ENCODE measurements at places on chromosomes 3 and 15.

DNA sequence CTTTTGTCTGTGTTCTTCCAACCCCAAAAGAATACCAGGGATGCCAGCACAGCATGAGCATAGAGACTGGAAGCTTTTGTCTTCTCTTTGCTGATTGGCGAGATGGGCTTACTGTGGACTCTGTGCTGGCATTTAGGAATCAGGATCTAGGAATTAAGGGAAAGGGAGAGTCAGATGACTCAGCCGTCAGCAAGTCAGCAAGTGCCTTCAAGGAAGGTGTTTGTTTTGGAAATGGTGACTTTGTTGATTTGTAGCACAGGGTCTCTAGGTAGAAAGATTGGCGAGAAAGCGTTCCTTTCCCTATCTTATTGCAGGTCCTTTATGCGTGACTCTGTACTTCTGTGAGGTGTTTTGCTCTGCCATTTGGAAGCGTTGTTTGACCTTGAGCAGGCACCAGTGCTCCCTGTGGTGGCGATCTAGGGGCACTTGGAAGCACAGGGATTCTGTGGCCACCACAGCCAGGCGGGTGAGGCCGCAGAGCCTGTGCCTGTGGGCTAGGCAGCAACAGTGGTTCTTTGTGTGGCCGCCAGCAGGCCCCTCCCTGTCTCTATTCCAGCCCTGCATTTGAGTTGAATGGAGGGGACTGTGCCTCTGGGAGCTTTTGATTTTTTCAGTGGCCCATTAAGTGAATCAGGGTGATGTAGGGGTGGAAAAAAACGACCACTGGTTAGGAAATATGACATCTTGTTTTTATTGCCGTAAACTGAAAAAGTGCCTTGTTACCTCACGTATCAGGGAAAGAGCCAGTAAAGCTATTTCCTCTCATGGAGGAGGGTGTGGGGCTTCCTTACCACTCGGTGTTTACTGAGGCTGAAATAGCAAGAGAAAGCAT is 19.0 kb downstream of the FAN1 start:
- no peak for DNase-seq

DNA sequence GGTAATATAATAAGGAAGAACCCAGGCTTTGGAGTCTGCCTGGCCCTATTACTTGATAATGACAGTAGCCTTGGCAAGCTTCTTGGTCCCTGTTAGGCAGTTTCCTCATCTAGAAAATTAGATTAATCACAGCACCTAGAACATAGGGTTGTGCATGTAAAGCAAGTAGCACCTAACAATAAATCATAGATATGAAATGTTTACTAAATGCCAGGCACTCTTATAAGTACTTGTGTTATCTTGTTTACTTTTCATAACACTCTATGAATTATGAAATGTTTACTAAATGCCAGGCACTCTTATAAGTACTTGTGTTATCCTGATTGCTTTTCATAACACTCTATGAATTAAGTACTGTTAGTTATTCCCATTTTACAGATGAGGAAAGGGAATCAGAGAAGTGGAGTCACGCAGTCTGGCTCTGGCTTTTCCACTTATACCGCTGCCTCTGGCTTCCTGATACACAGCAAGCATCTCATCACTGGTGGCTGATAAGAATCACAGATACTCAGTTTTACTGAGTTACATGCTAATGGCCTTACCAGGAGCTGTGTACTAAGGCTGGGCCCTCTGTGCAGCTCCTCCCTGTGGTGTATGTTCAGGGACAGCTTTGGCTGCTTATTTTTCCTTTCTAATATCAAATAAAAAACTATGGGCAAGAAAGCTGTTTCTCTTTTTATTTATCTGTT is 123.4 kb downstream of the FEZF2 start:
- DNase-seq = no peak

DNA sequence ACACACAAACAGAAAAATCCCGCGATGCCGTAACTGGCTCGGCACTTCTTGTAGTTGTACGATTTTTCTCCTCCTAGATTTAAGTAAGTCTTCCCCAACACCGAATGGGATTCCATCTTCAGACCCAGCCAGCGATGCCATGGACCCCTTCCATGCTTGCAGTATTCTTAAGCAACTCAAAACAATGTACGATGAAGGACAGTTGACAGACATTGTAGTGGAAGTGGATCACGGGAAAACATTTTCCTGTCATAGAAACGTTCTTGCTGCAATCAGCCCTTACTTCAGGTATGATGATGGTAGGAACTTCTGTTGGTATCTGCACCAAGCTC is 763 bp downstream of the KBTBD8 start:
- no peak for DNase-seq

- no peak for DNase-seq
Observed at GRCh38 chr15:82539691-82540054, 584 bp downstream of the RPS17 start.

GRCh38 chr3:102181175-102181920 is 253.5 kb upstream of the ZPLD1 start:
- no peak for DNase-seq

All from glomerular endothelial cell (primary cell).